ENCODE measurements at places on chromosomes 6 and 20.

DNA sequence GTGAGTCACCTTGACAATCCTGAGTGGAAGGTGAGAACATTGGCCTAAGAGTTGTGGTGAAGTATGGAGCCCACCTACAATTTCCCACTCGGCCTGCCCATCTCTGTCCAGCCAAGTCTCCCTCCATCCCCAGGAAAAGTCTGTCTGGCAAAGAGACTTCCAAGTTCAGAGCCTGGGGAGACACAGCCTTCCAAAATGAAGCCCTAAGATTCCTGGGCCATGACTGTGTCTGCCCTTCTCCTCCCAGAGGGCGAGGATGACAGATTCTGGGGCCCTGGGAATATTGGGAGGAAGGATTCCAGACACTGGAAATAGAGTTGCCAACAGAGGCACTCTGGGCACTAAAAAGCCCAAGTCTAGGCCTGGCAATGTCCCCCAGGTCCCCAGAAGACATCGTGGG lies 176.8 kb downstream of the NFATC2 start:
- no peak for DNase-seq

DNA sequence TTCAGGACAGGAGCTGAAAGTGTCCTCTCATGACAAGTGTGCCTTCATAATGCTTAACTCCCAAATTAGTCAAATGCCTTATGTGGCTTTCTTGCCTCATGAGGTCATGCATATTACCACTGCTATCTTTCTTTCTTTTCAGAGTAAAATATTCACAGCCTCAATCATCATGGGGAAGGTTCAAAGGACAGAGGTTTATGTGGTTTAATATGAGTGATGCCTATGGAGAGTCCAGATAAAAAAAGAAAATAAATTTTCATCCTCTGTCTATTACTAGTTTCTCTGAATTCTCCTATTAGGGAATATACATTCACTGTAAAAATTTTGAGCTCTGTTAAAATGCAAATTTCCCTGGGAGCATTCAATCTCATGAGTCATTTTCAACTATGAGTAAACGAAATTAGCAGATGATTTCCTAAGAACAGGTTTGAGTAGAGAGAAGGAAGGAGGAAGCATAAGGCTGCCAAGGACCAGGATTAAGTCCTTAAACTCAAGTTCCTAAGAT lies 396.9 kb upstream of the ADGRB3 start:
- DNase-seq: no peak

GRCh38 chr20:49450281-49450721 lies 32.2 kb downstream of the KCNB1 start:
- DNase-seq: no peak

DNA sequence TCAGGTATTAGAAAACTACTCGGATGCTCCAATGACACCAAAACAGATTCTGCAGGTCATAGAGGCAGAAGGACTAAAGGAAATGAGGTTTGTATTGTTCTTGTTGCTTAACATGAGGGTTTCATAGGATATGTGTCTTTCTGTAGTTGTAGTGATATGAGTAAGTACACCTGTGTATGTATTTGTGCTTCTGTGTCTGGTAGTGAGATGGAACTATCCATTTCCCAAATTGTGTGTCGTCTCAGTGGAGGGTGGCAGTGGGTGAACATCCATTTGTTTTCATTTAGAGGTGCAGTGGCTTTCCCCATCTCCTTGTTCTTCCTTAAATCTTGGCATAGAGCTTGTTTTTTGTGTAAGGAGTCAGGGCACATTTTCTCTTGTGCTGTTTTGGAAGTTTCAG lies 8.2 kb downstream of the ASXL1 start:
- no peak for DNase-seq
